ENCODE measurements at places on chromosomes 5 and 9. TPM values are rescaled to one million over a fixed set of nuclear protein-coding genes. Genes with fewer than 3 reads are reported as not detected.

DNA sequence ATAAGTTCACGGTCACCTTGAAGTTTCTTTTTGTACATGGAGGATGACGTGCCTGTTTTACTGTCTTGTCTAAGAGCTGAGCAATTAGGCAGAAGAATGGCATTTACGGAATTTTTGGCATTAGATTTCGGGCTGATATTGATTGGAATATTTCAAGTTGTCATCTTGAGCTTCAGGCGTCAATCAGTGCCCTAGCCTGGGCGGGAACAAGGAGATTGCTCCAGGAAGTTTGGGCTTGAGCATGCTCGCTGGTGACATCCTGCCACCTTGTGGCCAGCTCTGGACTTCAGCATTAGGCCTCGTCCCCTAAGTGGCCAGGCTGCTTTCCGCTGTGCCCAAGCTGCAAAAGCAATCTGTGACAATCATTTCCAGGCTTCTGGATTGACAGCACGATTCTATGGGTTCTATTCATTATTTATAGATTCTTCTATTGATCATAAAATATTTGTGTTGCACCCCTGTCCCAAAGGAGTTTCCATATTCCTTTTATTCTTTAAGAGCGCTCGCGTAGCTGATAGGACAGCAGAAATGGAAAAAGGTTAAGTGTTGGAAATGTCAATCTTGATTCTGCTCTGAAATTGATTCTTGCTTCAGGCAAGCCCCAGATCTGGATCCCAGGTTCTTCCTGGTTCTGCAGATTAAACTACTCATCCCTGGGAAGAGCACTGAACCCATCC, 79.3 kb downstream of the SLC28A3 start:
- no peaks in the 10 kb centered on the region for H3K4me1 ChIP-seq
- no peak overlapping the region for H3K27ac ChIP-seq

DNA sequence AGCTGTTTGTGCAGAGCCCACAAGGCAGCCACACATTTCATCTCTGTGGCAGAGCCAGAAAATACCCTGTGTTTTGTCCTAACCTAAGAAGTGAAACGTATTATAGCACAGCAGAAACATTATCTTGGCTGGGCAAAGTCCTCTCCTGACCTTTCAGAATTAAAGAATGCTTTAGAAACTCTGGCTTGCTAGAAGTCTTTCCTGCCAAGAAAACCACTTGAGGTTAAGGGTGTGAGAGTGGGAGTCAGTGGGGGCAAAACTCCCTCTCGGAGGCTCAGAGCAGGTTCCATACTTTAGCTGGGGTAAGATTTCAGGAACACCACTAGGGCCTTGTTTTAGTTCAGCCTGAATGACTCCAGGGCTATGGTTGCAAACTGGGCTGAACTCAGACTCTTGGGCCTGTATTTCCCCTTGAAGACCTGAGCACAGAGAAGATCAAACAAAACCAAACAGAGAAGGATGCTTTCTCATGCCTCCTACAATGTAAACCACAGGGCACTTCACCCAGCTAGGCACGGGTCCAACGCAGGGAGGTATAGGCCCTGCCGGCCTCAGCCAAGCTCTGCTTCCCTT, 48.0 kb downstream of the ZNF366 start:
- no peaks in the 10 kb centered on the region for H3K4me1 ChIP-seq
- H3K4me3 ChIP-seq = no peak overlapping the region
- DNase-seq = no peak
- H3K27ac ChIP-seq = no peak overlapping the region
- no peaks in the 10 kb centered on the region for H3K27me3 ChIP-seq
- no peaks in the 10 kb centered on the region for H3K36me3 ChIP-seq

- H3K27ac ChIP-seq = no peak overlapping the region
- H3K27me3 ChIP-seq = no peaks in the 10 kb centered on the region
- H3K4me1 ChIP-seq = no peaks in the 10 kb centered on the region
Measured at GRCh38 chr5:3742750-3743149, 147.1 kb downstream of the IRX1 start.

DNA sequence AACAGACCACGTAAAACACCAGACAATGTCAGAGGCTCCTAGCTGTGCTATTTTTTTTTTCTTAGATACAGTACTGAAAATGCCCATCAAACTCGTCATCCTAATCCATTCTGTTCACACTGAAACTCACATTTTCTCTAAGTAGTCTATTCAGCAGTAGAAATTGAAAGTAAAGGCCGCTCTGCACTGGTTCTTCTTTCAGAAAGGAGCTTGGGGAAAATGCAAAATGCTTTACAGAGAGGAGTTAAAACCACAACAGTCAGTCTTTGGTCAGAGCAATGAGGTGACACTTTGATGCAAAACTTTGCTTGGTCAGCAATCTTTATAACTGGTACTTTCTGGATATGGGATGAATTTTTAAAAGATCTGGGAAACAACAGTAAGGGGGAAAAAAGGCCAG, 43.8 kb upstream of the SUSD1 start:
- peak overlapping the region; percentile 37 for H3K4me3 ChIP-seq
- H3K4me1 ChIP-seq = peaks cover 14% of the 10 kb centered on the region
- peak; percentile 59 for DNase-seq
- H3K27ac ChIP-seq = no peak overlapping the region

- peak; percentile 23 for DNase-seq
- peaks cover 10% of the 10 kb centered on the region for H3K27me3 ChIP-seq
- no peak overlapping the region for H3K27ac ChIP-seq
- no peaks in the 10 kb centered on the region for H3K4me1 ChIP-seq
- no peaks in the 10 kb centered on the region for H3K36me3 ChIP-seq
Measured at GRCh38 chr5:115549154-115549553, 4.6 kb upstream of the FEM1C start.

- no peaks in the 10 kb centered on the region for H3K36me3 ChIP-seq
- no peak for DNase-seq
- H3K4me1 ChIP-seq = no peaks in the 10 kb centered on the region
Measured at GRCh38 chr5:137147346-137147745, 351.8 kb downstream of the SPOCK1 start.

DNA sequence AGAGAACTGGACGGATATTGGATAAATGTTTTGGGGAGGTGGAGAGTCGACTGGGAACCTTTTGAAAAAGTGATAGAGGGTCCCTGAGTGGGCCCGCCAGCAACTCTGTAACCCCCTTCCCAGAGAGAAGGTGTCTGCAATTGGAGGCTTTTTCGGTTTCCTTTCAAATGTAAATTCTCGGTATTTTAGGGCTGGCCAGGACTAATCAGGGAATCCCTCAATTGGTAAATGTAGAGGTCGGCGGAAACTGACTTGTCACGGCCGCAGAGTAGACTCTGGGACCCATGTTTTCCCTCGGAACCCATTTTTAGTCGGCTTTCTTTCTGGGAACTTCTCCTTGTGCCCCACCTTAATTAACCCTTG, 524 bp downstream of the CCNB1 start:
- H3K27ac ChIP-seq = peak overlapping the region; percentile 72
- no peak for DNase-seq
- peaks cover 12% of the 10 kb centered on the region for H3K4me1 ChIP-seq
- H3K4me3 ChIP-seq = peak overlapping the region; percentile 81
- no peaks in the 10 kb centered on the region for H3K27me3 ChIP-seq

Gene ASPN
- total RNA-seq = not detected

Gene PCDHGA6
- not detected for total RNA-seq
